Calu3 (cell line): ENCODE measurements at places on chromosomes 16 and 17.

- no peak overlapping the region for H3K27ac ChIP-seq
- DNase-seq, result no peak
Measured at GRCh38 chr17:9199571-9200551, 178.6 kb downstream of the NTN1 start.

DNA sequence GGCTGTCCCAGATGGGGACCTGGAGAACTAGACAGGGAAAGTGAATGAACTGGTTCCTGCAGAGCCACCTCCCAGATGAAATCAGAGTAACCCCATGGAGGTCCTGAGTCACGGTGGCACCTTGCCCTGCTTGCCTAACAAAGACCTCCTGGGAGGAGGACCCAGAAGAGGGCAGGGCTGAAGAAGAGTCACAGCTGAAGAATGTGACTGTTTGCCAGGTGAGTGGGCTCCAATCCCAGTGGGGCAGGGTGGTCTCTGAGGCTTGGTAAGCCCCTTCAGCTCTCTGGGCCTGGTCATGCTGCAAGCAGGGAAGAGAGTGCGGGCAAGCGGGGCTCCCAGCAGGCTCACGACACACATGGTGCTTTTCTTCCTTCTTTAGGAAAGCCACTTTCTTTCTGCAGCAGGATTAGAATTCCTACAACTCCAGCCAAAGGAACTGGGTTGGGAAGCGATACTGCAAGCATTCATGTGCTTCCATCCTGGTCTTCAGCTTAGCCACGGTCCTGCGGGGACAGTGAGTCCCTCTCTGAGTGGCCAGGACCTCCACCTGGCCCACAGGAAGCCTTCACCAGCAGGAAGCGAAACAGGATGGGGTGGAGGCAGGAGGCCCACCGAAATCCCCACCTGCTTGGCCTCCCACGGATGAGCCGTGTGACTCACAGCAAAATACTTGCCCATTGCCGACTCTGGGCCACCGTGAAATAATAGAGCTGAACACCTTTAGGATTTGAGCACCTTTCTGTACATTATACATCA, 4.3 kb downstream of the C16orf74 start:
- peaks cover 12% of the 10 kb centered on the region for H3K36me3 ChIP-seq
- H3K27me3 ChIP-seq, result peaks cover 4% of the 10 kb centered on the region
- peak; percentile 75 for DNase-seq
- H3K4me3 ChIP-seq, result no peak overlapping the region
- peak overlapping the region; percentile 47 for H3K27ac ChIP-seq
- peaks cover 30% of the 10 kb centered on the region for H3K4me1 ChIP-seq

DNA sequence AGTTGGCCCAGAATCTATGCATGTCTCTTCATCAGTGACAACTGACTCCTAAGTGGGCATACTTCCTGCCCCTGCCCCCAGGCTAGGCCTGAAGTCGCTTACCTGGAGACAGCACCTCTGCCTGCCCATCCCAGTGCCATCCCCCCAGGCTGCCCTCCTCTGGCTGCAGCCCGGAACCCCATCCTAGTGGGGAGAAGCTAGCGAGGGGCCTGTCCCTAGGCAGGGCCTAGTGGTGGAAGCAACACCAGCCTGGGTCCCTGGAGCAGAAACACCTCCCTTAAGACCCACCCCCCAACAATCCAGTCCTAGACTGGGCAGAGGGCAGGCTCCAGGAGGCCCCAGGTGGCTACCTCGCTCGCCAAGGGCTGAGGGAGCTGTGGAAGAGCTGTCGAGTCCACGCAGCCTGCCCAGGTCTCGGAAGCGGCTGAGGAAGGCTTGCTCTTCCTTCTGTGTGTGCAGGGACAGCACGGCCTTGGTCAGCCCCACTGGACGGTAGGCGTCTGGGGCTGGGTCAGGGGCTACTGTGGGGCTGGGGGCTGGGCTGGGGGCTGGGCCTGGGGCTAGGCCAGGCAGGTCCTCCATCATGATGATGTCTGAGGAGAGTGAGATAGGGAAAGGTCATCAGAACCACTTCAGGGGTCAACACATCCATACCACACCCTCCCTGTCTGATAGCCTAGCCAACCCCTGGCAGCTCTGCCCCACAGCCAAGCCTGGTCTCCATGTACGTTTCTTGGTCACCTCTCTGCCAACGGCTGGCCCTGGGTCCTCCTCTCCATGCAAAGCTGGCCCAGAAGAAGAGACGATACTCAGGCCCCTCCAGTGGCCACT, 7.6 kb downstream of the PER1 start:
- no peak for DNase-seq
- H3K27me3 ChIP-seq, result no peaks in the 10 kb centered on the region

DNA sequence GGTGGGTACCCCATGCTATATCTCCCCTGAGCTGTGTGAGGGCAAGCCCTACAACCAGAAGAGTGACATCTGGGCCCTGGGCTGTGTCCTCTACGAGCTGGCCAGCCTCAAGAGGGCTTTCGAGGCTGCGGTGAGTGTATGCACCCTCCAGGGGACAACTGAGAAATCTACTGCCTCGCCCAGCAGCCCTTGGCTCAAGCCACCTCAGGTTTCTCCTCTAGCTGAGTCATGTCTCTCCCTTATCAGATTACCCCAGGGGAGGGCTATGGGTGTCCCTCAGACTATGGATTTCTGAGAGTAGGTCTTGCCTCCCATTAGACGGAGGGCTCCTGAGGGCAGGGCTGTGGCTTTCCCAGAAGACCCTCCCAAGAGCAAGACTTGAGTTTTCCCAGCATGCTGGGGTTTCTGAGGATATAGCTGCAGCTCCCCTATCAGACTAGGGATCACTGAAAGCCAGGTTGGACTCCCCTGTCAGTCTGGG, 6.7 kb downstream of the NEK8 start:
- H3K4me3 ChIP-seq, result no peak overlapping the region
- DNase-seq, result peak; percentile 51
- peaks cover 14% of the 10 kb centered on the region for H3K36me3 ChIP-seq
- peaks cover 16% of the 10 kb centered on the region for H3K4me1 ChIP-seq
- H3K27me3 ChIP-seq, result no peaks in the 10 kb centered on the region

- H3K27ac ChIP-seq, result no peak overlapping the region
- H3K27me3 ChIP-seq, result no peaks in the 10 kb centered on the region
- peaks cover 20% of the 10 kb centered on the region for H3K36me3 ChIP-seq
- no peak overlapping the region for H3K4me3 ChIP-seq
Measured at GRCh38 chr16:70294385-70295025, 4.5 kb upstream of the DDX19B start.

GRCh38 chr16:75026892-75027391, 28.1 kb downstream of the ZNRF1 start:
- no peaks in the 10 kb centered on the region for H3K4me1 ChIP-seq
- H3K4me3 ChIP-seq, result no peak overlapping the region
- H3K27me3 ChIP-seq, result no peaks in the 10 kb centered on the region
- no peak overlapping the region for H3K27ac ChIP-seq

DNA sequence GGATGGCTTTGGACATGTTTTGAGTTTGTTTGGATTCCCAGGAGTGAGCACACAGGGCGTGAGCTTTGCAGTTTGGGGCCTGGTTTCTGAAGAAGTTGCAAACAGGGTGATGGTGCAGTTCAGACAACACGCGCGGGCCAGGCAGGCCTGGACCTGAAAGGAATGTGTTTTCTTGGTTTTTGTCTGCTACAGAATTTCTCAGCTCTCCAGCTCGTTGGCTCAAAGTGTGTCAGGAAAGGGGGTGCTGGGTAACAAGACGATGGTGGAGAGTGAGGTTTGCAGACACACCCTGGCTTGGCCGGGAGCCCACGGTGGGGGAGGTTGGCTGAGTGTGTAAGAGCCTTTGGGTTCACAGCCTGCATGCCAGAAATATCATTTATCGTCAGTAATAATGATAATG, 82.3 kb downstream of the CMIP start:
- peaks cover 85% of the 10 kb centered on the region for H3K4me1 ChIP-seq
- H3K4me3 ChIP-seq, result peak overlapping the region; percentile 62
- peak; percentile 64 for DNase-seq
- H3K27ac ChIP-seq, result peak overlapping the region; percentile 80

DNA sequence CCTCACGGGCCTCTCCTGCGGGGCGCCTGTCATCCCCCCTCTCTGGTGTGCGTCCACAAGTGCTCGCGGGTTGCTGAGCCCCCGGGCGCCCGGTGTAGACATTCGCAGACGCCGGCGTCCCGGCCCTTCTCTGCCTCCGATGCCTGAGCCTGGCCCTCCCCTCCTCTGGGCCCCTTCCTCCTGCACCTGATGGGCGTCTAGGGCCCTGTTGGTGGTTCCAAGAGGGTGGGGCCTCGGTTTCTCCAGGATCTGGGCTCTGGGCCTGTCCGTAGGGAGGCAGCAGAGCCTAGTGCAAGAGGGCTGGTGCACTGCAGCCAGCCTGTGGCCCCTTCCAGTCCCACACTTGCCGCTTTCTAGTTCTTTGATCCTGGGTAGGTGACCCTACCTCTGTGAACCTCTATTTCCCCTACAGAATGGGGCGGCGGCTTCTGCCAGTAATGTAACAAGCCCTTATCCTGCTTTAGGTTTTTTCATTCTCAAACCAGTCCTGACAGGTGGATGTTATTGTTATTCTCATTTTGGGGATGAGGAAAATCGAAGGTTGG, 623 bp downstream of the E4F1 start:
- H3K4me3 ChIP-seq, result peak overlapping the region; percentile 86
- peak; percentile 54 for DNase-seq
- no peaks in the 10 kb centered on the region for H3K27me3 ChIP-seq
- peaks cover 57% of the 10 kb centered on the region for H3K36me3 ChIP-seq

- H3K4me1 ChIP-seq, result peaks cover 73% of the 10 kb centered on the region
- DNase-seq, result no peak
- peaks cover 7% of the 10 kb centered on the region for H3K36me3 ChIP-seq
- H3K4me3 ChIP-seq, result no peak overlapping the region
Measured at GRCh38 chr16:72939247-72939646, 108.7 kb downstream of the ZFHX3 start.

GRCh38 chr17:28675490-28675889, 13.5 kb downstream of the SUPT6H start:
- no peaks in the 10 kb centered on the region for H3K4me1 ChIP-seq
- peaks cover 71% of the 10 kb centered on the region for H3K36me3 ChIP-seq
- H3K27me3 ChIP-seq, result no peaks in the 10 kb centered on the region
- DNase-seq, result no peak
- H3K4me3 ChIP-seq, result no peak overlapping the region

- no peaks in the 10 kb centered on the region for H3K27me3 ChIP-seq
- DNase-seq, result peak; percentile 94
- H3K36me3 ChIP-seq, result peaks cover 5% of the 10 kb centered on the region
- H3K4me3 ChIP-seq, result peak overlapping the region; percentile 14
- H3K4me1 ChIP-seq, result peaks cover 34% of the 10 kb centered on the region
- H3K27ac ChIP-seq, result peak overlapping the region; percentile 75
Measured at GRCh38 chr16:70428178-70428998, 10.5 kb downstream of the ST3GAL2 start.

GRCh38 chr16:20334396-20334795, 7.1 kb upstream of the GP2 start:
- peaks cover 65% of the 10 kb centered on the region for H3K27me3 ChIP-seq
- no peak for DNase-seq
- no peaks in the 10 kb centered on the region for H3K36me3 ChIP-seq

DNA sequence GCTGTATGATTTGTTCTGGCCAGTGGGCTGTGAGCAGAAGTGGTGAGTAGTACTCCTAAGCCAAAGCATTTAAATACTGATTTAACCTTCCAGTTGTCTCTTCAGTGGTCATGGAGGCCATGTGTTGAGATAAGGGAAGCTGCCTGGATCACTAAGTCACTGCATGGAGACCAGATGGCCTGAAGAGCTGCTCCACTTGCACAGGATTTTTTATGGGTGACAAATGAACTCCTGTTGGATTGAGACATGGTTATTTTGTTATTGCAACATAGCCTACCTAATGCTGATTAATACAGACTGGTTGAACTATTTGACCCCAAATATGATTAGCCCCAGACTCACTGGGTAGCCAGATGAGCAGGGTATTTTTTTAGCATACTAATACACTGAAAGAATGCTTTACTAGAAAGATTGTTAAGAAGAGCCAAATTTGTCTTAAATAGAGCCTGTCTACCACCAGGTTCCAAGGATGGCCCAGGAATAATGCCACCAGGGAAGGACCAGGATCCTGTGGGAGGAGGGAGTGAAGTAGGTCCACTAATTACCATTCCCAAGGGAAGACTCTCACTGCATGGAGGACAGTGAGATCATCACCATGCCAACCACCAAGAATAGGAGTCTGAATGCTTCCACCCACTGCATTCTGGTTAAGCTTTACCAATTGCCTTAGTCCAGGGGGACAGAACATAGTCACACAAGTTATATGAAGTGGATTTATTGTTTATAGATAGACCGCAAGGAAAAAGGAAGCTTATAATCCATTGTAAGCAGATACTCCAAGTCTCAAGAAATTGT, 187.4 kb upstream of the IRX6 start:
- H3K4me1 ChIP-seq, result no peaks in the 10 kb centered on the region
- DNase-seq, result no peak
- no peak overlapping the region for H3K27ac ChIP-seq
- peaks cover 29% of the 10 kb centered on the region for H3K27me3 ChIP-seq
- H3K36me3 ChIP-seq, result no peaks in the 10 kb centered on the region

DNA sequence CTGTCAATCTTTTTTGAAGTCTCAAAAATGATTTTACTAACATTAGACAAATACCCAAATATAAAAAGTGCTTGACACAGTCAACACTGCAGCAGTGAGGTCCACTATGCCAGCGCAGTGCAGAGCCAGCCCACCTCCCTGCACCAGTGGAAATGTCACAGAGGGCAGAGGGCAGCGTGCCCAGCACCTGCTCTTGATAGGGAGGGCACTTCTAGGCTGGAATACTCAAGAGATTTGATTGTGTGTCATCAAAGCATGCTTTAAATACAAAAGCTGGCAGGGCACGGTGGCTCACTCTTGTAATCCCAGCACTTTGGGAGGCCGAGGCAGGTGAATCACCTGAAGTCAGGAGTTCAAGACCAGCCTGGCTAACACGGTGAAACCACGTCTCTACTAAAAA, 136.0 kb downstream of the ANKRD11 start:
- peak overlapping the region; percentile 55 for H3K27ac ChIP-seq
- H3K4me1 ChIP-seq, result peaks cover 80% of the 10 kb centered on the region
- H3K4me3 ChIP-seq, result peak overlapping the region; percentile 39
- H3K27me3 ChIP-seq, result no peaks in the 10 kb centered on the region
- H3K36me3 ChIP-seq, result peaks cover 73% of the 10 kb centered on the region
- DNase-seq, result no peak

GRCh38 chr17:4725646-4726310, 5.5 kb upstream of the MED11 start:
- H3K4me3 ChIP-seq, result no peak overlapping the region
- peaks cover 15% of the 10 kb centered on the region for H3K27me3 ChIP-seq
- peaks cover 16% of the 10 kb centered on the region for H3K36me3 ChIP-seq
- H3K27ac ChIP-seq, result no peak overlapping the region
- peaks cover 22% of the 10 kb centered on the region for H3K4me1 ChIP-seq

GRCh38 chr17:64176556-64176955, 46.6 kb upstream of the ERN1 start:
- H3K27ac ChIP-seq, result no peak overlapping the region
- no peak for DNase-seq
- H3K4me1 ChIP-seq, result no peaks in the 10 kb centered on the region
- H3K4me3 ChIP-seq, result no peak overlapping the region
- no peaks in the 10 kb centered on the region for H3K36me3 ChIP-seq

DNA sequence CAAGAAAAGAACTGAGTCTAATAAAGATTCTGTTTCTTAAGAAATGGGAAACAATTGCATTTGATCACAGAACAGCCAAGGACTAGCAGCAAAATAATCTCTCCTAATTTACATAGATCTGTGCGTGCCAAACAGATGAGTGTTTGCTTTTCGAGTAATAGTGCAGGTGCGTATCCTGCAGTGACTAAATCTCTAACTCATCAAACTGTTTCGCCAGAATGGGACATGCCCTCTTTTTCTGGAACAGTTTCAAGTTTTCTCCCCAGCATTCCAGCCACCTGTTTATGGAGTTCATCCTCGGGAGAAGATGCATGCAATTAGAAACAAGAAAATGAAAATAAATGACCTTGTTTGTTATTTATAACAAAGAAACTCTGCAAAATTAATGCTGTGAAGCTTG, 5.7 kb upstream of the TOX3 start:
- no peaks in the 10 kb centered on the region for H3K27me3 ChIP-seq
- H3K27ac ChIP-seq, result no peak overlapping the region
- H3K4me3 ChIP-seq, result no peak overlapping the region
- DNase-seq, result no peak
